Neural crest cell (in vitro differentiated cells): ENCODE measurements at places on chromosomes 1 and 21. TPM values are rescaled to one million over a fixed set of nuclear protein-coding genes. Genes with fewer than 3 reads are reported as not detected.

The PADI4 gene
- total RNA-seq = not detected in 2 replicates

GRCh38 chr1:100760511-100760910, 41.0 kb downstream of the VCAM1 start:
- no peak for DNase-seq

The KRTAP10-2 gene
- not detected in 2 replicates for total RNA-seq

The ZZZ3 gene
- 52.4 and 57.7 TPM in 2 replicates for total RNA-seq

The MACF1 gene
- 185 and 197 TPM in 2 replicates for total RNA-seq

The ZNF684 gene
- total RNA-seq = 6.4 and 7.9 TPM in 2 replicates

GRCh38 chr1:45887156-45887842, 83.9 kb downstream of the MAST2 start:
- no peak for DNase-seq

GRCh38 chr1:185010361-185010760, 35.0 kb upstream of the RNF2 start:
- no peak for DNase-seq

- no peak for DNase-seq
These were observed 29.4 kb upstream of the UMODL1 start for GRCh38 chr21:42041711-42042110.

DNA sequence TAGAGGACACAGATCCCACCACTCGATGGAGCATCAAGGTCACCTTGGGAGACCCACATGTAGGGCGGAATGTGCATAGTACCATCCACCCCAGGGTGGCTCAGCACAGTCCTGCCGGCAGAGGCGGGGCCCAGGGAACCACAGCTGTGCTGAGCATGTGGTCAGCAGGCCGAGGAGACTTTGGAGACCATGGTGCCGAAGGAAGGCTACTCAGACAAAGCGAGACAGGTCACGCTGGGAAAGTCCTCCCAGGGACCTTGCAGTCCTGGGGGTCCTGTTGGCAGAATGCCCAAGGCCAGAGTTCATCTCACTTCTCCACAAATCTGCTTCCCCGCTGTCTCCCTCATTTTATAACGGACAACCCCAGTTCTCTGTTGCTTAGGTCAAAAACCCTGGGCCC, 22.5 kb downstream of the WNT3A start:
- DNase-seq = no peak

DNA sequence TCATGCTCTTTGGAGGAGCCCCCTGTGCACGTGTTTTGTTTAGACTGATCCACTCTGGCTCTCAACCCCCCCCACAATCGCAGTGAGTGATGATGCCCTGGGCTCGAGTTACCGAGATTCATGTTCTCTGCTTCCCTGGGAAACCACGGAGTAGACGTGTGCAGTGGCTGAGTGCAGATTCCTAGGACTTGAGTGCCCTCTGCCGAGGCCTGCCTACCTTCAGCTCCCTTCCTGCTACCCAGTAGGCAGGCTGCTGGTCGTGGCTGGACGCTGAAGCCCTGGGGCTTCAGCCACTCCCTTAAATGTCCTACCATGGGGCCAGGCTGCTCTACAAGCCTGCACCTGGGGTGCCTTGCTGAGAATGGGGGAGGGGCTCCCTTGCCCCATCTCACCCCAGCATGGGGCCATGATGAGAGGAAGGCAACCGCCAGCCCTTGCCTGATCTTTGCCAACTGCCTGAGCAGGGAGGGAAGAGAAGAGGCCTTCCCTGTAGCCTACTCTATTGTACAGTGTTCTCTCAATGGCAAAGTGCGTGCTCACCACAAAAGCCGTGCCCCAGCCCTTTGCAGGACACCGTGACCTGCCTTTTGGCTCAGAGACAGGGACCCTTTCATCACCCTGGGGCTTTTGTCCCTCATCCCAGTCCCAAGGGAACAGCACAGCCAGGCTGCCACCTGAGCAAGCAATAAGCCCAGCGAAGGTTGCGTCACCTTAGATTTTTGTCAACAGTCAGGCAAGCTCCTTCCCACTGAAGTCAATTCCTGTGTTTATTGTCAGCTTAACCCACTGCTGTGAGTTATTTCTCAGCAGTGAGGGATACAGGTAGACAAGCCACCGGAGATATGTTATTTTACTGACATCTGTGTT, 4.1 kb upstream of the GRIK3 start:
- DNase-seq = no peak

DNA sequence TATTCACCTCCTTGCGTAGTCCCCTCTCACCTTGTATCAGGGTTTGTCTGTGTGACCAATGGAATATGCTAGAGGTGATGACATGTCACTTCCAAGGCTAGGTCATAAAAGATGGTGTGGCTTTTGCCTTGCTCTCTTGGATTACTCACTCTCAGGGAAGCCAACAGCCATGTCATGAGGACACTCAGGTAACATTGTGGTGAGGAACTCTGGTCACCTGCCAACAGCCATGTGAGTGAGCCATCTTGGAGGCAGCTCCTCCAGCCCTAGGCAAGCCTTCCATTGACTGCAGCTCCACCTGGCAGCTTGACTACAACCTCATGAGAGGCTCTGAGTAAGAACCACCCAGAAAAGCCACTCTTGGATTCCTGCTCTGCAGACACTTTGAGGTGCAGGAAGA, 11.0 kb upstream of the HEYL start:
- no peak for DNase-seq

DNA sequence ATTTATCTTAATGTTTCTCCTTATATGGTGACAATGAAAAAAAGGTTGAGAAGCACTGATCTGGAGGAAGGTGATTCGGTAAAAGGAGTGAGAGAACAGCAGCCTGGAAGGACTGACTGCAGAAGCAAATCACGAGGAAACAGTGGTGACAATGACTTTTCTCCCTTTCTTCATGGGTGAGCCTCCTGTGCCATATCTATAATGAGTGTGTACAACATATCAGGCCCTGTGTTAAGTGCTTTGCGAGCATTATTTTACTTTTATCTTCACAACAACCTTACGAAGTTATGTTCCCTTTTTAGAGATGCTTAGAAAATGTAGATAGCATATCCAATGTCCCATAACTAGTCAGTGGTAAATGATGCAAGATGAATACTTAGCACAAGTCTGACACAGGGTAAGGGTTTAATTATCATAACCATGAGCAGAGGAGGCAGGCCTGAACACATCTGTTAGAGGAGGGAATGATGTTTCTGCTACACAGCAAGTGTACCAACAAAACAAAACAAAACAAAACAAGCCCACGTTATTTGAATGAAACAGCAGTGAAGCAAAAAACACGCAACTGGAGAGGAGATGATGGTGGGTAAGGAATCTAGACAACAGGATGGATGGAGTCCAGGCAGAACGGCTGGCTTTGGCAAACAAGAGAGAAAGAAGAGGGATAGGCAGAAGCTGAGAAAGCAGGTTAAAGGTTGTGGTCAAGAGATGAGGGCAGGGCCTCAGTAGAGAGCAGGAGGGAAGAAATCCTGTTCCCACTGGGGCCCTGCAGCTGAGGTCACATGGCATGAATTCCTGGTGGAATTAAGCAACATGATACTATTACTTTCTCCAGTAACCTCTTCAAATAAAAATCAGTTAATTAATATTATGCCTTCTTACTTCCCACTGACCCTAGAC, 29.6 kb downstream of the GNG12 start:
- no peak for DNase-seq

DNA sequence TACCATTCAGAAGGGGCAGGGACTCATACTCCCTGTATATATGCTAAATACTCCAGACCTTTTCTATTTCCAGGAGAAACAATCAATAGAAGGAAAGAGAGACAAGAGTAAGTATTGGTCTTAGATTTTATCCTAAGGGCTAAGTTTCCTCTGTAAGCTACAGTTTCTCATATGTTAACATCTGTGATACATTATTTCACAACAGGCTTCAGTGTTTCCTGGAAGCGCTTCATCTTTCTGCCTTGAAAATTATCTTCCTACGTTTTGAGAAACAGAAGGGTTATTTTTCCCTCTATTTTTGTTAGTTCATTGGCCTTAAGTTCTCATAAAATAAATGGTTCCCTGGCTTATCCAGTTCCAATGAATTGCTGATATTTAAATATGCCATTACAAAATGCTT, 15.6 kb downstream of the FMO1 start:
- DNase-seq = no peak

DNA sequence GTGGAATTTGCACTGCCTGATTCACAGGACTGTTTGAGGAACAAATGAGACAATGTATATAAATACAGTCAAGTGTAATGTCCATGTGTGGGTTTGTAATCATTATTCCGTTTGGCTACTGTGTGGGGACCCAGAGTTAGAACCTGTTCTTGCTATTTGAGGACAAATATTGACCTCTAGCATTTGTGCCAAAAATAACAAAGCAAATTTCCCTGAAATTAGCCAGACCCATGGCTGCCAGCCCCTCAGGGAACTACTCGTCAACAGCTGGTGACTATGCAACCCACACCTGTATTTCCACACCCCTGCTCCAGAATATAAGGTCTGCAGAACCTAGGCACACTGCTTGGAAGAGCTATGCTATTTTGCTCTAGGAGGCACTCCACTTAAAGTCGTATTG, 70.7 kb downstream of the KCNJ6 start:
- no peak for DNase-seq

The C4BPB gene
- total RNA-seq = not detected in 2 replicates

DNA sequence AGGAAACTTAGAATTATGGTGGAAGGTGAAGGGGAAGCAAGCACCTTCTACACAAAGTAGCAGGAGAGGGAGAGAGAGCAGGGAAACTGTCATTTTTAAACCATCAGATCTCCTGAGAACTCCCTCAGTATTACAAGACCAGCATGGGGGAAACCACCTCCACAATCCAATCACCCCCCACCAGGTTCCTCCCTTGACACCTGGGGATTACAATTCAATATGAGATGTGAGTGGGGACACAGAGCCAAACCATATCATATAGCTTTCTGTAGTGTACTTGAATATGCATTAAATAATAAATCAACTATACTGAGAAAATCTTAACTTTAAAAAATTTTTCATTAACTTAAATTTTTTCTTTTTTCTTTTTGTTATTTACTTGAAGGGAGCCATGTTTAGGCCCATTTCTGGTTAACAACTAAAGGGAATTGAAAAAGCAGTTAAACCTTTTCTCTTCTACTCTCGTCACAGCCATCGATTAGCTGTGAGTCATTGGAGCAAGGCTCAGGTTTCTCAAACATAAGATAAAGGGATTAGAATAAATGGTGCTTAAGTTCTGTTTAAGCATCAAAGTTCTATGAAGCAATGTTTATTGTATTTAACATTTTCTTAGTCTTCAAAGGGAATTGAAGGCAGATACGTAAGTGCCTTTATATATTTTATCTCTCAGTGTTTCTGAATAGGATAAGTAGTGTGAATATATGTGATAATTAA, 72.2 kb upstream of the DPT start:
- no peak for DNase-seq
